Stimulated activated CD8-positive, alpha-beta memory T cell treated with anti-CD3 and anti-CD28 coated beads, Interleukin-15, amount 100 ng/mL, for 24 hours (primary cell): ENCODE measurements at places on chromosomes 2 and 18.

DNA sequence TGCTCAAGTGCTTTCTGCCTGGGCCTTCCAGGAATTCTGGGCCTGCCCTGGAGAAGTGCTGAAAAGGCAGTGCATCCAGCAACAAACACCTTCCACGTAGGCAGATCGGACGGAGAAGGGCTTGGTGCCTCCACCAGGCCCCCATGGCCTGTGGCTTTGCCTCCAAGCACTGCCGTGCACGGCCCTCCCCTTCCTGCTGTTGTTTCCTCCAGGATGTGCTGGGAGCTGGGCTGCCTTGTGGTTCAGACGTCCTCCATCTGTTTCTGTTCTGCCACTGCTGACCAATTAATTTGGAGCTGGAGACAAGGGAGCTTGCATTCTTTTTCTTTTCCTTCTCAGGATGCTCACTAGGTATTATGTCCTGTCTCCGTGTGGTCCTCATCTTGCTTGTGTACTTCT, 197.0 kb downstream of the HRH4 start:
- DNase-seq = no peak

DNA sequence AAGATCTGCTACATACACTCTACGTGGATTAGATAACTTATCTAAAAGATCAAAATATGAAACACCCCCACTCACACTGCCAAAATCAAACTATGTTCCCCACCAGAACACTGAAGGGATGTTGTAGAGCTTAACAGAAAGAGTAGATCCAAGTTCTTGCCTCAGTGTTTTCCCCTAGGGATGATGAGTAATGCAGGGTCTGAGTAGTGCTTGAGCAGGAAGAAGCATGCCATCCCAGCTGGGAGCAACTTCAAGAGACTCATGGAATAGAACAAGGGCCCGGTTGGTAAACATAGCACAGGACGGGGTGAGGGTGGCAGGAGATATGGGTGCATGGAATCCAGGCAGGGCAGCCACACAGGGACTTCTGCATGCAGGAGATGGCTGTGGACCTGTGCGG, 74.3 kb downstream of the SNTG2 start:
- no peak for DNase-seq

- DNase-seq = no peak
Observed at GRCh38 chr18:42484648-42485047, 529.6 kb downstream of the PIK3C3 start.

- no peak for DNase-seq
Observed at GRCh38 chr2:198314559-198315153, 510.3 kb downstream of the PLCL1 start.

GRCh38 chr2:53752385-53752784, 15.2 kb upstream of the CHAC2 start:
- no peak for DNase-seq
